Glutamatergic neuron (in vitro differentiated cells): ENCODE measurements at places on chromosomes 3 and 15.

DNA sequence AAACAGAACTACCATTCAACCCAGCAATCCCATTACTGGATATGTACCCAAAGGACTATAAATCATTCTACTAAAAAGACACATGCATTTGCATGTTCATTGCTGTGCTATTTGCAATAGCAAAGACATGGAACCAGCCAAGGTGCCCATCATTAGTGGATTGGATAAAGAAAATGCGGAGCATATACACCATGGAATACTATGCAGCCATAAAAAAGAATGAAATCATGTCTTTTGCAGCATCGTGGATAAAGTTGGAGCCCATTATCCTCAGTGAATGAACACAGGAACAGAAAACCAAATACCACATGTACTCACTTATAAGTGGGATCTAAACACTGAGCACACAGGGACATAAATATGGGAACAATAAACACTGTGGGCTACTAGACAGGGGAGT is 43.1 kb upstream of the TIMP4 start:
- no peak for DNase-seq

- no peak for DNase-seq
- no peak overlapping the region for H3K4me3 ChIP-seq
- no peak overlapping the region for H3K27ac ChIP-seq
- H3K27me3 ChIP-seq, result peaks cover 4% of the 10 kb centered on the region
- peaks cover 9% of the 10 kb centered on the region for H3K36me3 ChIP-seq
Observed at GRCh38 chr15:99956022-99956775, 223.0 kb upstream of the LYSMD4 start.

GRCh38 chr3:124229420-124229819 is 237.5 kb upstream of the ROPN1 start:
- H3K4me3 ChIP-seq, result no peak overlapping the region
- peaks cover 48% of the 10 kb centered on the region for H3K4me1 ChIP-seq
- peaks cover 14% of the 10 kb centered on the region for H3K36me3 ChIP-seq
- H3K27ac ChIP-seq, result no peak overlapping the region

DNA sequence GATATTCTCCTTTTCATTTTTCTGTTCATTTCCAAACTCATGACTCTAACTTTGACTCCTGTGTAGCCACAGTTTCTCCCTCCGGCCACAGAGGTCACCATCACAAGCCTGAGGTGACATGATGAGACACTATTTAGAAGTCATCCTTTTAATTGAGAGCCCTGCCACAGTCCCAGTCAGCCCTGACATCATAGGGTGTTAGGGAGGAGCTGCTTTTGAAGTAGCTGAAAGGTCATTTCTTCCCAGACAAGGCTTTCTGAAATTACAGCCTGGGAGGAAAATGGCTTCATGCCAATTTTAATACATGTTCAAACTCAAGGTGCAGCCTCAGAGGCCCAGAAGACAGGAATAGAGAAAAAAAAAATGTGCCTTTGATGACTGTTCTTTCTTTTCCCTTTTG is 532.8 kb upstream of the TGFBR2 start:
- H3K36me3 ChIP-seq, result no peaks in the 10 kb centered on the region
- H3K4me3 ChIP-seq, result no peak overlapping the region
- H3K27me3 ChIP-seq, result no peaks in the 10 kb centered on the region
- no peak for DNase-seq

- H3K27ac ChIP-seq, result no peak overlapping the region
- no peak for DNase-seq
- no peak overlapping the region for H3K4me3 ChIP-seq
- H3K36me3 ChIP-seq, result peaks cover 11% of the 10 kb centered on the region
Observed at GRCh38 chr3:122031123-122031468, 9.0 kb upstream of the ILDR1 start.

GRCh38 chr3:99918715-99919114 is 101.1 kb downstream of the CMSS1 start:
- H3K36me3 ChIP-seq, result no peaks in the 10 kb centered on the region
- H3K27me3 ChIP-seq, result no peaks in the 10 kb centered on the region
- no peak for DNase-seq
- H3K4me1 ChIP-seq, result peaks cover 11% of the 10 kb centered on the region
- H3K27ac ChIP-seq, result no peak overlapping the region

DNA sequence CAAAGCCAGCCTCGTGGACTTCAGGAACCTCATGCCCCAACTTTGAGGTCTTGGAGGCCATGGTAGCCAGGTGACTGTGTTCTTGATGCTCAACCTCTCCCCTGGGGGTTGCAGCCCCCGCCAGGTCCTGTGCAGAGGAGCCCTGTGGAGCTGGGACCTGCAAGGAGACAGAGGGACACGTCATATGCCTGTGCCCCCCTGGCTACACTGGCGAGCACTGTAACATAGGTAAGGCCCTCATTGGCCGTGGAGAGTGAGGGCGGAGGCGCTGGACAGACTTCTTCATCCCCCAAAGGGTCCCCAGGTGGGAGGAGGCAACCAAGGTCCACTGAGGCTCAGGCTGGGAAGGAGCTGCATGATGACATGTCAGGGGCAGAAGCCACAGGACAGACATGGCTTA is 35.1 kb downstream of the HAPLN3 start:
- H3K27ac ChIP-seq, result no peak overlapping the region
- no peaks in the 10 kb centered on the region for H3K36me3 ChIP-seq
- H3K4me3 ChIP-seq, result no peak overlapping the region

DNA sequence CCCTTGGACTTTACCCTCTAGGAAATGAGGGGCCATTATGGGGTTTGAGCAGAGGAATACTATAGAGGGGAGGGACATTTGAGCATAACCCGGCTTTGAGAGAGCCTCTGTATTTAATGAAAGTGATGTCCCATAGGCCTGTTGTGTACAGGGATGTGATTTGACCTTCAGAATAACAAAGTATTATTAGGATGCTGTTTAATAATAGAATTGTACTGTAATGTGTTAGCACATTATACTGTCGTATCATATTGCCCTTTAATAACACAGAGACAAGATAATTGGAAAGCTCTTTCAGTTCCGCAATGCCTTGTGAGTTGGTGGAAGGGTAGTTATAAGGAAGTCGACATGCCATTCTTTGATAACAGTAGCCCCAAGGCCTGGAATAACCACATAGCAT is 328.3 kb downstream of the RYR3 start:
- no peak for DNase-seq
- H3K4me3 ChIP-seq, result no peak overlapping the region
- peaks cover 5% of the 10 kb centered on the region for H3K36me3 ChIP-seq
- no peaks in the 10 kb centered on the region for H3K27me3 ChIP-seq

DNA sequence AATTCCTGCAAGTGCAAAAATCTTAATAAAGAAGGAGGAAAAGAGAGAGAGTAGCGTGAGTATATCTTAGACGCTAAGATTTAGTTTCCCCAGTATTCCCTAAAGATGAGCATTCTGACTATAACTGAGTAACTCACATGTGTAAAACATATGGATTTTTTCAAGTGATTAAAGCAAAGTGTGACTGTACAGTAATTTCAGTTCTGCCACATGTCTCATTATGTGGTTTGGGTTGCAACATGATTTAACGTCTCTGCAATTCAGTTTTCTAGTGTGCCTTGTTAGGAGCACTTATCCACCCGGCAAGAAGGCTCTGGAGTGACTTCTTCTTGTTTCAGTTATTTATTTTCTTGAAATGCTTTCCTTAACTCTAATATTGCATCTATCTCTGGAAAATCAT is 514.1 kb downstream of the ROBO1 start:
- H3K4me1 ChIP-seq, result peaks cover 8% of the 10 kb centered on the region
- DNase-seq, result no peak
- peaks cover 2% of the 10 kb centered on the region for H3K27me3 ChIP-seq
- no peaks in the 10 kb centered on the region for H3K36me3 ChIP-seq

- no peaks in the 10 kb centered on the region for H3K27me3 ChIP-seq
- no peaks in the 10 kb centered on the region for H3K4me1 ChIP-seq
- H3K27ac ChIP-seq, result no peak overlapping the region
- no peaks in the 10 kb centered on the region for H3K36me3 ChIP-seq
- no peak for DNase-seq
Observed at GRCh38 chr3:166060789-166061479, 223.7 kb upstream of the BCHE start.

- H3K4me1 ChIP-seq, result peaks cover 25% of the 10 kb centered on the region
- H3K27ac ChIP-seq, result peak overlapping the region; percentile 95
- H3K36me3 ChIP-seq, result peaks cover 5% of the 10 kb centered on the region
- H3K27me3 ChIP-seq, result peaks cover 6% of the 10 kb centered on the region
- peak overlapping the region; percentile 76 for H3K4me3 ChIP-seq
- peak; percentile 56 for DNase-seq
Observed at GRCh38 chr15:40744815-40745152, 10.3 kb downstream of the RMDN3 start.

- peak overlapping the region; percentile 17 for H3K27ac ChIP-seq
- H3K4me1 ChIP-seq, result peaks cover 38% of the 10 kb centered on the region
- H3K36me3 ChIP-seq, result no peaks in the 10 kb centered on the region
Observed at GRCh38 chr3:197516517-197516889, 39.3 kb downstream of the BDH1 start.

- H3K4me3 ChIP-seq, result no peak overlapping the region
- peaks cover 41% of the 10 kb centered on the region for H3K27me3 ChIP-seq
- no peaks in the 10 kb centered on the region for H3K4me1 ChIP-seq
- no peak for DNase-seq
- H3K27ac ChIP-seq, result no peak overlapping the region
- no peaks in the 10 kb centered on the region for H3K36me3 ChIP-seq
Observed at GRCh38 chr15:96369825-96370621, 39.5 kb downstream of the NR2F2 start.

GRCh38 chr3:21751886-21752285 is 876 bp upstream of the ZNF385D start:
- DNase-seq, result no peak
- no peaks in the 10 kb centered on the region for H3K27me3 ChIP-seq
- no peaks in the 10 kb centered on the region for H3K36me3 ChIP-seq
- peak overlapping the region; percentile 97 for H3K4me3 ChIP-seq

DNA sequence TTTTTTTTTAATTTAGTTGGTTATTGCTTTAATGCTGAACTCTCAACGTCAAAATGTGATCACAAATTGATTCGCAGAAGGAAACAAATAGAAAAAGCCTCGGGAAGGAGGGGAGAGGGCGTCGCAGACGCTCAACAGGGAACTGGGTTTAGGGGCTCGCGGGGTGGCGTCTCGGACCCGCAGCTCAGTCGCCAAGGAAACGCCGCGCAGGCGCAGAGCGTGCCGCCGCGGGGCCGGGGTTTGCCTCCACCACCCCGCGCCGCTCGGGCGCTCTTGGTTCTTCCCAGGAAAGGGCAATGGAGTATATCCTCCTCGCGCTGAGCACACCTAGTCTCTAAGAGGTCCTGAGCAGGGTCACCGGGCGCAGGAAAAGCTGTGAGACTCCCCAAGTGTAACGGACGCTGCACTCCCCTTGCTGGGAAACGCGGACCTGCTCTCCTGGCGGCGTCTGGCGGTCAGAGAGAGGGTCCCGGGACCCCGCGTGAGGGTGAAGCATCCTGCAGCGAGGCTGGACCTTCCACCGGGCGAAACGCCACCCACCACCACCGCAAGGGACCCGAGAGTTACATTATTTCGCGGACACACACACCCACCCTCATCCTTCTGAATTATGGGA is 753 bp downstream of the PLCH1 start:
- H3K36me3 ChIP-seq, result no peaks in the 10 kb centered on the region
- DNase-seq, result peak; percentile 89
- H3K27ac ChIP-seq, result no peak overlapping the region
- peak overlapping the region; percentile 97 for H3K4me3 ChIP-seq
- H3K4me1 ChIP-seq, result peaks cover 6% of the 10 kb centered on the region

DNA sequence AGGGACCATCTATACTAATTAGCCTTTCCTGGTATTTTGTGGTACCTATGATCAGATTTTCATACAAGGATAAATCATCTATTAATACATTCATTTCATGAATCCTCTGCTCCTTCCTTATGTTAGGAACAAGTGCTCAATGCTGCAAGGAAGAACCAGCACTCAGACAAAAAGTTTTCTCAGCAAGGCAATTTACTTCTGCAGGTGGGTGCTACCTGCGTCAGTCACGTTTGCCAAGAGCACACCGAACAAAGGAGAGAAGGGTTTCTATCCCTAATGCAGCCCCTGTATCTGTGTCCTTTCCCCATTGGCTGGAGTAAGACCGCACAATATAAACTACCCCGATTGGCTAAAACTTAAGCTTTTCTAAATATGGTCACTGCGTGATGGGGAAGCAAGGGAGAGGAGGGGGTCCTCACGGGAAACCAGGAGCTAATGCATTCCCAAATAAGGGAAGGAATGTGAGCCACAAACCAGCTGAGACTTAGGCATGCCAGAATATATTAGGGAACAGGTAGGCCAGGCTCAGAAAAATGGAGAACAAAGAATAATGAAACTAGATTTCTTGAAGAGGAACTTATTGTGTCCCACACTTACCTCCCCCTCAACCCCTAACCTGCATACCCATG is 76.5 kb downstream of the AQR start:
- peaks cover 25% of the 10 kb centered on the region for H3K36me3 ChIP-seq
- H3K4me1 ChIP-seq, result no peaks in the 10 kb centered on the region
- no peak overlapping the region for H3K27ac ChIP-seq
- H3K4me3 ChIP-seq, result no peak overlapping the region
- peaks cover 2% of the 10 kb centered on the region for H3K27me3 ChIP-seq

DNA sequence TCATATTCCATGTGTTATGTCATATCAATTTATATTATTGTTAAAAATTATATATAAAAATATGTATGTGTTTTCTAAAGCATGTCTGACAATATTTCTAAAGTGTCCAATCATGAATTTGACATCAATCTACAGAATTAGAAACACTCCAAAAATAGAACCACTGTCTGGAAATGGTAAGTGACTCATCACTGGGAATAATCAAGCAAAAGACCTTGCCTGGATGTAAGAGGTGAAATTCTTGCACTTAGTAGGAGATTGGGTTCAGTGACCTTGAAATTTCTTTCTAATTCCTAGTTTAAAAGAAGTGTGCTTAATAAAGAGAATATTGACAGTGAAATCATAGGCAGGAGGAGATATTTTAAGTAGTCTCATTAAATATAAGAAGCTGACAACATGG is 188.8 kb downstream of the ZNF385D start:
- no peaks in the 10 kb centered on the region for H3K27me3 ChIP-seq
- no peak for DNase-seq
- peaks cover 14% of the 10 kb centered on the region for H3K36me3 ChIP-seq
- H3K27ac ChIP-seq, result no peak overlapping the region
- H3K4me1 ChIP-seq, result no peaks in the 10 kb centered on the region
